ENCODE measurements at places on chromosomes 5 and 9.

GRCh38 chr5:128645581-128645980 is 107.5 kb upstream of the FBN2 start:
- peak; percentile 75 for DNase-seq

DNA sequence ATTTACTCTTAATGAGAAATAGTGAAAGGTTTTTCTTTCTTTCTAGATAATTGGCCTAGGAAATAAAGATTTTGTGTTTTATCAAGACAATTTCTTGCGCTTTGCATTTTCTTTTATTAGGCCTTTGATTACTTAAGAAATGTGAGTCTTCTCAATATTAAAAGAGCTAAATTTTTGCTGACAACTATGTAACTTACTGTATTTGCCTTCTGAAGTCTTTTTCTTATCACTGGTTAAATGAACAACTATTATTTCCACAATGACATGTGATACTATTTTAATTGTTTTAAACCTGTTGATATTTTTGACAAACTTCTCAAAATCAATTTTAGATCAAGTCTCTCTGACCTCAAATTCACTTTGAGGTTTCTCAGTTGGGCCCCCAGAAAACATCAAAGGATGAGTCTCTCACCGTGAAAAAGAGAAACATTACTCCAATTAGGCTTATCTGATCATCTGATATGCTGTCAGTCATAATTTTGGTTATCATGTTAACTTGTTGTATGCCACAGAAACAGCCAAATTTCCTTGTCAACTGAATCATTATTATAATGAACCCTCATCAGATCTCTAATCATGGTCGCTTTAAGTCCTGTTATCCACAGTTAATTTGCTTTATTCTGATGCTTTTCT is 48.8 kb downstream of the RAPGEF1 start:
- no peak for DNase-seq

- peak; percentile 92 for DNase-seq
Measured at GRCh38 chr9:127224883-127225739, 39.5 kb upstream of the GARNL3 start.

- no peak for DNase-seq
Measured at GRCh38 chr5:176788941-176789872, 21.2 kb upstream of the UNC5A start.

- peak; percentile 48 for DNase-seq
Measured at GRCh38 chr5:62143268-62144229, 162.5 kb upstream of the KIF2A start.

- DNase-seq, result no peak
Measured at GRCh38 chr5:99379187-99379586, 450.4 kb upstream of the CHD1 start.

DNA sequence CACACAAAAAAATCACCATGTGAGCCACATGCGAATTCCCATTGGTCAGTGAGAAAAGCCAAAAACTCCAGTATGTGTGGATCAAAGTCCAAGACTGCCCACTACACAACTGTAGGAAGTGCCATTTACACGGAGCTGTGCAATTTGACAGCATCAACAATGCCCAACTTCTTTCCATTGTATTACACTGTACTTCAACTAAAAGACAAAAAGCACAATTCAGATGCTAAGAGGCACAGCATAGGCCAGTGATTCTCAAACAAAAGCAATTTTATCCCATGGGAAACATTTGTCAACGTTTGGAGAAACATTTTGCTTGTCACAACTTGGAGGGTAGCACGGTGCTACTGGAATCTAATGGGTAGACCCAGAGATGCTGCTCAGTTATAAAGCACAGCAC is 39.8 kb downstream of the IARS1 start:
- DNase-seq, result no peak

Measured in fibroblast of skin of scalp (primary cell).